ENCODE measurements at places on chromosomes 3 and 15. TPM values are rescaled to one million over a fixed set of nuclear protein-coding genes. Genes with fewer than 3 reads are reported as not detected.

DNA sequence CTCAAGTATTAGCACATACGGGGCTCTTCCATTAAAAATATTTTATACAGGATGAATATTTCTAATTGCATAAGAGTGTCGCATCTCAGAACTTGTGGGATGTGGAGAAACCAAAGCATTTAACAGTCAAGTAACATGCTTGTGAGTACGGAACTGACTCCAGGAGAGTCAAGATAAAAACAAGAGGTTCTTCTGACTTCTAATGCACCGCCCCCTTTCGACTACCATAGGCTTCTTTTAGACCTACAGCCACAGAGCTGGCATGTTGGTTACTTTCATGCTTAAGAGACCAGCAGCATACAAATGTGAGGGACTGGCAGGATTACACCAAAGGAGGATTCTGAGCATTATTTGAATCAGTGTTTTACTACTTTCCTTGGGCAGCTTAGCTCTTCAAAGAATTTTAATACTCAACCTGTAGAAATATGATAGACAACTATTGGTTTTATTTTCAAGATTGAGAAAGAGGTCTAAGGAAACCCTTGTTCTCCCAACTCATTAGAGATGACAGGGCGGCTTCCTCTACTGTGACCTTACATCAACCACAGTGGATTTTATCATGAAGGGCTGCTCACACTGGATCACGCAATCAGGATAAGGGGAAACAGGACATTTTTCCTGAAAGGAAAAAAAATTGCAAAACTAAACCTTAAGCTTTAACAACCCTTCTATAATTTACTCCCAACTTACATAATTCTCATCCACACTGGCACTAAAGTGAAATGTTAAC is 14.0 kb downstream of the ETV5 start:
- no peak for DNase-seq

UBE2E2 gene
- 121 TPM for total RNA-seq

DNA sequence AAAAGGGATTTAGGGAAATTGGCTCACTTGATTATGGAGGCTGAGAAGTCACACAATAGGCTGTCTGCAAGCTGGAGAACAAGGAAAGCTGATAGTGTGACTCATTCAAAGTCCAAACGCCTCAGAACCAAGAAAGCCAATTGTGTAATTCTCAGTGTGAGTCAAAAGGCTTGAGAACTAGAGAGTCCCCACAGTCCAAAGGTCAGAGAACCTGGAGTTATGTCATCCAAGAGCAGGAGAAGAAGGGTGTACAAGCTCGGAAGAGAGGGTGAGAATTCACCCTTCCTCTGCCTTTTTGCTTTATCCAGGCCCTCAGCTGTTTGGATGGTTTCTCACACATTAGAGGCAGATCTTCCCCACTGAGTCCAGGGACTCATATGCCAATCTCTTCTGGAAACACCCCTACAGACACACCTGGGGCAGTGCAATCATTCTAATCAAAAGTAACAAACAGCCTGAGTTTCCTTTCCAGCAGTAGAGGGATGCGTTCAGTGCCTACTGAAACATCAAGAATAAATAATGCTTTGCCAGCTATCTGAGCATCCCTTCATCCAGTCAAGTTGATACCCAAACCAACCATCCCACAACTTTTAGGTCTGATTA is 271.5 kb downstream of the SATB1 start:
- no peak for DNase-seq

DNA sequence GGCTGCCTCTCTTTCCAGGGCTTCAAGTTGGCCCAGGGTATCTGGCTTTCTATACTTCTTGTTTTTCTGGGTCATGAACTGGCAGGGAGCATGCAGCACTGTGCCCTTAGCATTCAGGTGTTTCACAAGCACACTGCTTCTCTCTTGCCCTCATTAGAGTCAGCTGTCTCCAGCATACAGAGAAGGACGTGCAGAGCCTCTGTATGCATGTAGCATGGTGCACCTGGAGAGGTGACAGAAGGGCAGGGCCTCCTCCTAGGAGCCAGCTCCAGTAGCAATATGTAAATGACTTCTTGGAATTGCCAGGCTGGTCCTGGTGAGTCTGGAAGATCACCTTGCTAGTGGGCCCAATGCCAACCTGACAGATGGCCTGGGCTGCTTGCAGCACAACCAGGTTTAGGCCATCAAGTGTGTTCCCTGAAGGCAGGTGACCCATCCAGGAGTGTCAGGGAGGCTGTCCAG is 44.8 kb upstream of the ATP2C1 start:
- DNase-seq, result no peak

- peak; percentile 39 for DNase-seq
Measured at GRCh38 chr3:149618151-149619123, 39.4 kb downstream of the WWTR1 start.

DNA sequence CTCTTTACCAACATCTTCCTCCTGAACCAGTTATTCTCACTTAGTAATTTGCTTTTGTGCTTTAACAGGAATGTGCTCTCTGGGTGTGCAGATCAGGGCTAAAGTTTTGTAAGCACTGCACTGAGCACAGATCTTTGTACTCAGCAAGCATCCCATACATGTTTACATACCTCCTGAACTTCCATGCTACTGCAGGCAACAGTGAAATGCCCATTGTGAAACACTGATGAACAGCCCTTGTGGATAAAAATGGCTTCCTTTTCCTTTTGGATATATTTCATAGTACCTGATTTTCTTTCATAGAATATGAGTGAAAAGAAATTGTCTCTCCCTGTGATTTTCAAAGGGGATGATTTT is 855.9 kb downstream of the MCTP2 start:
- no peak for DNase-seq

DNA sequence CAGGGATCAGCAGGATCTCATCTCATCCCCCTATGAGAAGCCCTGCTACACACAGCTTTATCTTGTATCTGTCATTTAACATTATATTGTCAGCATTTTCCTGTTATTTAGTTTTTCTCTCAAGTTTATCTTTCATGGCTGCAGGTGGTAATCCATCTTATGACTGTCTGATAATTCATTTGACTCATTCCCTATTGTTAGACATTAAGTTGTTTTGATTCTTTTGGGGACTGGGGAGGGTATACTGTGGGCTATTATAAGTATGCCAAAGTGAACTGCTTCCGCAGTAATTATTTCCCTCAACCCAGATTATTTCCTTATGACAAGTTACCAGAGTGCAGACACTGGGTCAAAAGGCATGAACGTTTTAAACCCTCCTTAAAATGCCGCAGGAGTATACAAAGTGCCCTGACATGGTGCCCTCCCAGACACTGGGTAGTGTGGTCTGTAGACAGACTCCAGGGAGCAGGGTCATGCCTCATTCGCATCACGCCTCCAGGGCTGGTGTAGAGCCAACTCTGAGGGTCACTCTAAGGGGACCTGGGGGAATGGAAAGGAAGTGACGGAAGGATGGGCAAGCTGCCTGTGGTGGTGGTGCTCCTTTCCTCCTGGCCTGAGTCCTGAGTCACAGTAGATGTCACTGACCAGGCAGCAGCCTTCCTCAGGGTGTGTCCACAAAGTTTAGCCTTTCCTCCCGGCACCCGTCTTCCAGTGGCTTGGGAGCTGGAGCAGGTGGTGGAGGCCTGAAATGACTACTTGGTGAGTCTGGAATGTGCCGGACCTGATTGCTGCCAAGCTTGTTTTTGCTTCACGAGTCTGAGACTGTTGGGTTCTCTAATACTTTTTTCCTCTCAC is 11.6 kb downstream of the GPR160 start:
- no peak for DNase-seq

ERICH6 gene
- 0.63 TPM for total RNA-seq

DNA sequence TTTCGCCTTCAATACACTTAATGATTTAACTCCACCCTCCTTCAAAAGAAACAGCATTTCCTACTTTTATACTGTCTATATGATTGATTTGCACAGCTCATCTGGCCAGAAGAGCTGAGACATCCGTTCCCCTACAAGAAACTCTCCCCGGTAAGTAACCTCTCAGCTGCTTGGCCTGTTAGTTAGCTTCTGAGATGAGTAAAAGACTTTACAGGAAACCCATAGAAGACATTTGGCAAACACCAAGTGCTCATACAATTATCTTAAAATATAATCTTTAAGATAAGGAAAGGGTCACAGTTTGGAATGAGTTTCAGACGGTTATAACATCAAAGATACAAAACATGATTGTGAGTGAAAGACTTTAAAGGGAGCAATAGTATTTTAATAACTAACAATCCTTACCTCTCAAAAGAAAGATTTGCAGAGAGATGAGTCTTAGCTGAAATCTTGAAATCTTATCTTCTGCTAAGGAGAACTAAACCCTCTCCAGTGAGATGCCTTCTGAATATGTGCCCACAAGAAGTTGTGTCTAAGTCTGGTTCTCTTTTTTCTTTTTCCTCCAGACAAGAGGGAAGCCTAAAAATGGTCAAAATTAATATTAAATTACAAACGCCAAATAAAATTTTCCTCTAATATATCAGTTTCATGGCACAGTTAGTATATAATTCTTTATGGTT is at the start of gene CCR5:
Gene CCR5, plus strand, starts transcription at position 108 of the 680 bp plus-strand sequence. CDS start 1,957 bp downstream, outside the sequence.
- DNase-seq, result no peak

DNA sequence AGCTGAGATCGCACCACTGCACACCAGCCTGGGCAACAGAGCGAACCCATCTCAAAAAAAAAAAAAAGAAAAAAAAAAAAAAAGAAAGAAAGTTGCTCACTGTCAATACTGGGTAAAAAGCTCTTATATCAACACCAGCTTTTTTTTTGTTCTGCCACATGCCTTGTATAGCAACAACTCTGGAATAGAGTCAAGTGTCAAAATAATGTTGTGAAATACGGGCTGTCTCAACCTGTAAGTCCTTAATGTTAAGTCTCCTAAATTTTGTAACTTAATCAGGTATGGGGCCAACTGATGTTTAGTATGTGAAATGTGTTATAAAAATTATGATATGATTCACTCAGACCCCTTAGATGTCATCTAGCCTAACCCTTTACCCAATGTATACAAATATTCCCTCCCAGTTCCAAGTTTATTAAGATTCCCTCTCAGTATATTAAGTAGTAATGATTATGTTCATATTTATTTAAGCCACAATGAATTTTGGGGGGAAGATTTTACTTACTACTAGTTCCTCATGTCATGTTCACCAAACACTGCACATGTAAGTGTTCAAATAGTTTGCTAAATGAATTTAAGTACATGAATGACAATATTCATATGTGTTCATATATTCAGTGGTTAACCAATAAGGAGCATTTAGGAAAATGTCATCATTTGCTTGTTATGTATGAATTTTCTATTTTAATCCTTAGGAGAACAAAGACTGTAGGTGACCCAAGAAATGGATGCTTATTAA is 52.2 kb downstream of the GPR160 start:
- no peak for DNase-seq

DNA sequence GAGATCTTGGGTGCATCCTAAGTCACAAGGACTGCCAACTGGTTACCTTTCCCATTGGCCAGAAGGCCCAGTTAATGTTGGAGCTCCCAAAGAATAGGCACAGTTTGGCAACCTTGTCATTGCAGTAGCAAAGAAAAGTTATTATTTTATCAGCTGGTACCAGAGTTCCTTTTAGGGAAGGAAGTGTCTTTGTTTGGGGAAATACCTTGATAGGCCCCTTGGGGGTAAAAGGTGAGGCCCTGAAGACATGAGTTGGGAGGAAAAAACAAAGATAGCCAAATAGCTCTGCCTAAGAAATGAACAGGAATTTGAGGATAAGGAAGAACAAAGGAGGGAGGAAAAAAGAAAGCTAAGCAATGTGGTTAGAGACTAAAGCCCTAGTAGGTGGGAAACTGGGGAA is 85.8 kb downstream of the ANP32A start:
- no peak for DNase-seq

C3orf85 gene
- total RNA-seq, result not detected

- DNase-seq, result no peak
Measured at GRCh38 chr15:37046876-37047614, 53.3 kb downstream of the MEIS2 start.

- DNase-seq, result no peak
Measured at GRCh38 chr15:56737791-56738190, 4.5 kb upstream of the ZNF280D start.

- DNase-seq, result no peak
Measured at GRCh38 chr3:65641045-65641444, 397.7 kb downstream of the MAGI1 start.

DNA sequence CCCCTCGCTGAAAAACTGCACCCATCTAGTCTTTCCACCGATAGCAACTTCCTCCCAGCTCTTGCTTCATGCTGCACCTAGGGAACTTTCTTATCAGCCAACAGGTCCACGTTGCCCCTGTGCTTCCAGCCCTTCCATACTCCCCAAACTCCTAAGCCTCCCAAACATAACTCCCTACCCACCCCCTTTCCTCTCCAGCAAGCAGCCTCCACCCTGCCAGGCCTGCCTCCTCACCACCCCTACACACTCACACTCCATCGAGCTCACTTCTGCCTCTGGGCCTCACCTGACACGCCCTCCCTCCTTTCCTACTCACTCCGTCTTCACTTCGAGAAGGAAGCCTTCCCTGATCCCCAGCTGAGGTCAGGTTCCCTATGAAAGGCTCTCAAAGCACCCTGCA is 8.1 kb downstream of the INSYN1 start:
- DNase-seq, result no peak

GRCh38 chr3:55169608-55170072 is 241.8 kb upstream of the LRTM1 start:
- no peak for DNase-seq

- no peak for DNase-seq
Measured at GRCh38 chr3:116051040-116051439, 394.2 kb downstream of the LSAMP start.

GOLGA6L2 gene
- total RNA-seq, result not detected

DNA sequence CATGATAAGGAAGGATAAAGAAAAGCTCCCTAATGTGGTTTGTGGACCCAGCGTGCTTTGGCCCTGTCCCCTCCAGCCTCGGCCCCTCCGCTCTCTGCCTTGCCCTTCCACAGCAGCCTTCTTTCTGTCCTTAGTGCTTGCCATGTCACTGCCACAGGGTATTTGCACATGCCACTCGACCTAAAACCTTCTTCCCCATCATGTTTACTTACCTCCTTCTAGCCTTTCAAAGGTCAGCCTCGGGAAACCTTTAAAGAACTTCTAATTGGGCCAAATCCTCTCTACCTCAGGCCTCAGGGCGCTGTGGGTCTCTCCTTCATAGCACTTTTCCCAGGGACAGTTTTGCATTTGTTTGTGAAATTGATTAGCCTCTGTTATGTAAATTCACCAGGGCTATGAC is 73.0 kb downstream of the SCN11A start:
- DNase-seq, result no peak

SLC6A11 gene
- 47.0 TPM for total RNA-seq
